ENCODE measurements at places on chromosomes 4 and X. TPM values are rescaled to one million over a fixed set of nuclear protein-coding genes. Genes with fewer than 3 reads are reported as not detected.
A peak's percentile ranks its signal among the peaks of the same experiment; 100 is the strongest.

EMCN gene
- not detected for total RNA-seq

TCEAL6 gene
- not detected for total RNA-seq

PABPC1L2A gene
- total RNA-seq: not detected

DNA sequence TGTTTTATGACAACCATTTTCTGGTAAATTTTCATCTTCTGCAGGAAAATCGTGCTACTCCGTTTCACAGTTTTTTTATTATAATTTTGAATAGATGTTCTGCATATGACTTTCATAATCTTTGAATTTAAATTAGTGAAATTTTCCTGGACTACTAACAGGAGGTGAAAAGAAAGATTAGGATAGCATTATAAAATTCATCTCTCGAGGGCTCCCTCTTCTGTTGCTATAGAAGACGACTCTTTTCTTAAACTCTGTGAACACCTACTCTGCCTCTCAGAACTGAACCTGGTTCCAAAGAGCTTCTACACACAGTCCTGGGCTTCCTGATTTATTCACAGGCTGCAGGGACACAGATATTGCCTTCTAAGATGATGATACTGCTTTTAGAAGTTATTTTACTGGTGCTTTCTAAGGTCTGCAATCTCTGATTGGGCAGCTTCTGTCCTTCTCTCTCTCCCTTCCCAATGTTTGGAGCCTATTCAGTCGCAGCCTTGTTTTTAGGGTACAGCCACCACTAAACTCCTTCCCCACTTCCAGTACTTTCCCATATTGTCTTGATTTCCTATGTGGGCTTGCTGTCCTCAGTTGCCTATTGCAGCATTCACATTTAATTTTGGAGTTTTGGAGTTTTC lies 10.1 kb upstream of the SAP30 start:
- H3K27me3 ChIP-seq: no peaks in the 10 kb centered on the region
- H3K4me3 ChIP-seq: no peak overlapping the region
- H3K4me1 ChIP-seq: peaks cover 3% of the 10 kb centered on the region
- no peaks in the 10 kb centered on the region for H3K36me3 ChIP-seq
- no peak for DNase-seq

- H3K36me3 ChIP-seq: no peaks in the 10 kb centered on the region
- no peak for DNase-seq
- H3K27ac ChIP-seq: peak overlapping the region; percentile 89
- H3K27me3 ChIP-seq: no peaks in the 10 kb centered on the region
- no peak overlapping the region for H3K4me3 ChIP-seq
- H3K4me1 ChIP-seq: peaks cover 95% of the 10 kb centered on the region
These were observed 343.5 kb upstream of the GATB start for GRCh38 chr4:152104356-152104755.

DNA sequence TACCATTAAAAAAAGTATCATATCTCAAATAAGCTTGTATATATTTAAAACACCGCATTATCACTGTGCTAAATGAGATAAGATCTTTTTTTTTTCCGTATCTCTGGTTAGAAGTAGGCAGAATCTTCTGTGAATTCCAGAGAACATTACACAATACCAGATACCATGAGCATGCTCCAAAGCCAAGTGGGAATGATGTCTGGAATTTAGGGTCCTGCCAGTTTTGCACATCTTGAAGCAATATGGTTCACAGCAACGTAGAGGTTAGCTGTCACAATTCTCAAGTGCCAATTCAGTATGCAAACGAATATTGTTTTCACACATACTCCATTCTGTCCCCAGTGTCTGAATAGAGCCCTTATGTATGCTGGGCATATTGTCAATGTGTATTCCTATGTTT lies 127.5 kb upstream of the NEIL3 start:
- no peak overlapping the region for H3K27ac ChIP-seq
- no peak for DNase-seq
- H3K4me1 ChIP-seq: no peaks in the 10 kb centered on the region
- no peaks in the 10 kb centered on the region for H3K36me3 ChIP-seq
- no peak overlapping the region for H3K4me3 ChIP-seq

GRCh38 chrX:1178580-1179057 lies 33.8 kb downstream of the CRLF2 start:
- no peak overlapping the region for H3K4me3 ChIP-seq
- no peak for DNase-seq
- no peak overlapping the region for H3K27ac ChIP-seq
- H3K36me3 ChIP-seq: no peaks in the 10 kb centered on the region
- H3K4me1 ChIP-seq: no peaks in the 10 kb centered on the region

GRCh38 chr4:176939445-176939844 lies 146.7 kb upstream of the VEGFC start:
- H3K27ac ChIP-seq: no peak overlapping the region
- H3K4me1 ChIP-seq: no peaks in the 10 kb centered on the region
- DNase-seq: no peak
- H3K4me3 ChIP-seq: no peak overlapping the region
- H3K36me3 ChIP-seq: no peaks in the 10 kb centered on the region
- no peaks in the 10 kb centered on the region for H3K27me3 ChIP-seq

All from CD4-positive, alpha-beta T cell (primary cell).